DMS79 (cell line): ENCODE measurements at places on chromosomes 2 and 18.

DNA sequence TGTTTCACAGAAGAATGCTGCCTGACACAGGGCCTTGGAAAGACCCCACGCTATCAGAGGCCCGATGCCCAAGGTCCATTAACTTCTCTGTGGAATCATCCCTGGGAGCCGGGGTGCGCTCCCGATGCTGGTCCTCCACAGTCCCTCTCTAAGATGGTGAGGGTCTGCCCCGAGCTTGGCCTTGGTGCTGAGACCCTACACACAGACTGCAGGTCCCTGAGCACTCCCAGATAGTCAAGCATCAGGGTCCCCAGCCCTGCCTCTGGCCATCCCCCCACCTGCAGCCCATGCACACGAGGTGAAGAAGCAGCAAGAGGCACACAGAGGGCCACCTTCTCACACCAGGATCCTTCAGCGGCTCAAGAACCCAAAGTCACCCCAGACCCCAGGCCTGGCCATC is 263.3 kb downstream of the MYCN start:
- no peak for DNase-seq

- no peak for DNase-seq
Measured at GRCh38 chr2:84875213-84875560, 5.7 kb downstream of the TRABD2A start.

- DNase-seq, result no peak
Measured at GRCh38 chr18:10895976-10896375, 253.4 kb downstream of the PIEZO2 start.

- DNase-seq, result peak; percentile 5
Measured at GRCh38 chr18:6521803-6522418, 107.2 kb upstream of the L3MBTL4 start.

DNA sequence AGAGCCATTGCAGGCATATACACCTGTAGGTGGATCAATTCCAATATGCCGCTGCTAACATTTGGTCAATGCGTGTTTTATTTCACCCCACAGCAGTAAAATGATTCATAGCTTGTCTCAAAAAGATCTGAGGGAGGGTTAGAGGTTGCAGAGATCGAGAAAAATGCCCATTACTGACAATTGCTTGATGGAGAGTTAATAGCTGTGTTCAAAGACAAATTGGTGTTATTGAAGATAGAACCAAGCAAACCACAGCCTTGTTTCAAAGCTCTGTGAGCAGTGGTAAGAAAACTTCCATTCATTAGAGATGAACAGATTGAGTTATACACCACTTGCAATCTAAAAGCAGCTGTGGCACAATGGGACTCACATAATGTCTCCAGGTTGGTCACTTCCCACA is 95.4 kb downstream of the KCNE4 start:
- DNase-seq, result no peak

DNA sequence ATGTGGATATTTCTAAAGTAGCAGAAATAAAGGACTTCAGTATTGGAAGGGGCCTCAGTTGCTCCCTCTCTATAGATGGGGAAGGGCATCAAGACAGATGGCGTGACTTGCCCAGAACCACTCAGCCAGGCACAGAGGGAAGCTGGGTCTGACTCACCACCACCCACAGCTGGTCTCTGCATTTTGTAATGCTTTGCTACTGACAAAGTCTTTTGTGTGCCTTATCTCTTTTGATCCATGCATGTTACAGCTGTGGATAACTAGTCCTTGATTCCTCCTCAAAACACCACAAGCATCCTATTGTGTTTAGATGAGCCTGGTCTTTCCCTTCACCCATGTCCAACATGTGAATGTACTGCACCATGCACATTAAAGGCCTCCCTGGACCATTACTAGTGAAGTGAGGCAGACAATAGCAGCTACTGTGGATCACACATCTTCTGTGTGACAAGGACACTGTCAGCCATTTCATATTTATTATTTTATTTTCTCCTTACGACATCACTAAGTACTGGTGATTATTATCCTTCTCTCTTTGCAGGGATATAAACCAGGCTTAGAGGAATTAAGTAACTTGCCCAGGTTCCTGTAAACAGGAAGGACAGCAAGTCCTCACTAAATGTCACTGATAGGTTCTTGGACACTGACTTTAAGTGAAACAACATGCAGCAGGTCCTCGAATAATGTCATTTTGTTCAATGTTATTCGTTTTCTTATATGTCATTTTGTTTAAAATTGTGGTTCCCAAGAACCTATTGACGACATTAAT is 29.6 kb upstream of the IL37 start:
- DNase-seq, result no peak

DNA sequence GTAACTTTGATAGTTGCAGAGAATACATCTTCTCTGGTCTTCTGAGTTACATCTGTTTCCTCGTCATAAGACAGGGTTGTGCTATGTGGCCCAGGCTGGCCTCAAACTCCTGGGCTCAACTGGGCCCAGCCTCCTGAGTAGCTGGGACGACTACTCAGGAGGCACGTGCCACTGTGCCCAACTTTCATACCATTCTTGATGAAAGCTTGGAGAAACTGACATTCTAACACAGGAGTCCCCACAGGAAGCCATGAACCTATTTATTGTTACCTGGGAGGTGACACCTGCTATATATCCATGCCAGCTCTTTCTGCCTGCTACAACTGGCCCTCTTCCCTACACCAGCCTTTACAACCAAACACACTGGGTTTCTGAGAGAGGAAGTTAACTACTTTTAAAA is 19.1 kb downstream of the EIF2AK3 start:
- no peak for DNase-seq

DNA sequence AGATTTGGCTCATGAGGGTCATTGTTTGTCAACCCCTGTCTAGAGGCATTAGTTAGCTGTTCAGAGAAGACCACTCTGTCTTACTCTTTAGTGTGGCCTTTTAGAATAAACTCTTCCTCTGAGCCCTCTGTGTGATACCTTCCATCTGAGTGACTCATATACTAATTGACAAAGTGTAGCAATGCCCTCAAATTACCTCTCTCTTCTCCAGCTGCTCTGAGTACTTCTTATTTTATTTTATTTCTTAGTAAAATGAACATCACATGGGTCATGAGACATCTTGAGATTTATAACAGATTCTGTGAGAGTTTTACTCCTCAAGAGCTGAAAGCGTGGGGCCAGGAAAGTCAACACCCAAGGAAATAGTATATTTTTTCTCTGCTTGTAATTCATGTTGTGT is 67.4 kb downstream of the KCTD18 start:
- peak; percentile 80 for DNase-seq

GRCh38 chr2:146128216-146128615 is 1608.3 kb upstream of the ZEB2 start:
- DNase-seq, result no peak

DNA sequence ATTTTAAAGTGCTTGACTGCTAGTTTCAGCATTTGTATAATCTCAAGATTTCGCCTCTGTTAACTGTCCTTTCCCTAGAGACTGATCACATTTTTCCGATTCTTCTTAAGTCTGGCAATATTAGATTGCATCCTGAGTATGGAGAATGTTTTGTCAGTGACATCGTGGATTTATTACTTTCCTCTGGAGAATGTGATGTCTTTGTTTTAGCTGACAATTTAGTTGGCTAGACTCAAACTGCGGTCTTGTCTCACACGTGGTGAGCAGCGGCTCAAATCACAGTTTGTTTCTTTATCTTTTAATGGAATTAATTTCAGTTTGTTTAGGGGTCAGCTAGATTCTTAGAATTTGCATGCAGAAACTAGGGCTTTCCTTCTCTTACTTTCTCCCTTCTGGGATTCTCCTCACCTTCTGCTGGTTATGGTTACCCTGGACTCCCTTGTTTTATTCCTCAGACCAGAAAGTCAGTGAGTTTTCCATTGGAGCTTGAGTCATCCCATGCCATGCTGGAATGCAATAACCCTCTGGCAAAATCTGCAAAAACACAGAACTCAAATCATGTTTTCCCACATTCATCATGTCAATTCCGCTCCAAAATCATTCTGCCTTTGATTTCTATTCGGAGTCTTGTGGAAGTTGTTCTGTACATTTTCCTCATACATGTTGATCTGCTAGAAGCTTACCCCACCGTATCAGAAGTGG is 327.2 kb upstream of the TRIB2 start:
- DNase-seq, result no peak

DNA sequence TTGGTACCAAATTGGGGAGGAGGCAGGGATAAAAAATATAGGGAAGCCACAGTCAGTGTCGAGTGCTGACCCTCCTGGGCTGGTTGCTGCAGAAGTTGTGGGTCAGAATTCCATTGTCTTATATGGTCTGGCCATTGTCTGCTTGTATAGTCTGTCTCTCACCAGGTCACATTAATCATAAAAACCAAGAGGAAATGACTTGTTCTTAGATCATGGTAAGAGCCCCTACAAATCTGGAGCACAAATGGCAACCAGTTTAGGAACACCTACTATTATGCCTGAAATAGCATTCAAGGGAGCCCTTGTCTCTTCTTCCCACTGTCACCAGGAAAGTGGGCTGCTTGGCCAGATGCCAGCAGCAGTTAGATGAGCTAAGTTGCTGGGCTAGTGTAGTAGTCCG is 119.7 kb upstream of the RMP24 start:
- no peak for DNase-seq

DNA sequence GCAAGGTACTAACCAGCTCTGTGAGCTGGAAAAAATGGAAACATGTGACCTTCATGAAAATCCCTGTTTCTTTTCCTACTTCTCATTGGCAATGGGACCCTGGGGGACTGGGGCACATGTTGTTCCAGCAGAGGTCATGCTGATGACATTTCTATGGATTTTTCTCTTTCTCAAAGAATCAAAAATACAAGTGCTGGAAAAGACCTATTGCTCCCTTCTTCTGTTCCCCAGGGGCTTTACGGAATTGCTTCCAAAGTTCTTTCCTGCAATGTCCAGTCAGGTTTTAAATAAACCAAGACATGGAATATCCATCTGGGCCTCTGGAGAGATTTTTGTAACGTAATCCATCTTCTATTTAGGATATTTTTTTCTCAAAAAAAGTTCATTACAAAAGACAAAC is 1006.1 kb upstream of the CELF4 start:
- no peak for DNase-seq

DNA sequence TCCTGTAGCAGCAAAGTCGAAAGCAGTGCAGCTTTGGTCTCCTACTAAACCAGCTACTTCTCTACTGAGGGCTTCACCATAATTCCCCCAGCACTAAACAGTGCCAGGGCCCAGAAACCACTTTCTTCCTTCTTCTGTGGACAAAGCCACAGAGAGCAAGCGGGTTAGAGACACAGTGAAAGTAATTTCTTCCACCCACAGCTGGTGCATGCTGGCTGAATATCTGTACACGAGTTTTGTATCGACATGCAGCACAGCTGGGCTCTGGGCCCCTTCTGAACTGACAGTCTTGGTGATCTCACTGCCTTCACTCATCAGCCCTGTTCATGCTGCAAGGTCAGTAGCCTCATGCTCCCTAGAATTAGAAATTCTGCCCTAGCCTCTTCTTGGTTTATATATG is 74.0 kb upstream of the SULT1C3 start:
- DNase-seq, result no peak

DNA sequence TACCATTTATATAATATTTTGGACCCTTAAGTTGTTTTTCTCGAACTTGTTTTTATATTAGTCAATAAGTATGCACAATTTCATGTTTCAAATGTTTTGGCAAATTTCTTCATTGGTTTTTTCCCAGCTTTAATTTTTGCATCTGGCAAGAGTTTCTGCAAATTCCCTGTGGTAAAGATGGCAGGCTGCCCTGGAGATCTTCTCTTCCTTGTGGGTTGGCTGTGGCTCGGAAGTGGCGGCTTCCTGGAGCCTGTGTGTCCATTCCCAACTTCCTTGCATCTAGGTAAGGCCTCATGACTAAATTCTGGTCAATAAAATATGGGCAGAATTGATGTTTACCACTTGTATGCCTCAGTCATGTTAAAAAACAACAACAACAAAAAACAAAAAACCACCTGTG is 818.6 kb downstream of the EPHA4 start:
- no peak for DNase-seq

DNA sequence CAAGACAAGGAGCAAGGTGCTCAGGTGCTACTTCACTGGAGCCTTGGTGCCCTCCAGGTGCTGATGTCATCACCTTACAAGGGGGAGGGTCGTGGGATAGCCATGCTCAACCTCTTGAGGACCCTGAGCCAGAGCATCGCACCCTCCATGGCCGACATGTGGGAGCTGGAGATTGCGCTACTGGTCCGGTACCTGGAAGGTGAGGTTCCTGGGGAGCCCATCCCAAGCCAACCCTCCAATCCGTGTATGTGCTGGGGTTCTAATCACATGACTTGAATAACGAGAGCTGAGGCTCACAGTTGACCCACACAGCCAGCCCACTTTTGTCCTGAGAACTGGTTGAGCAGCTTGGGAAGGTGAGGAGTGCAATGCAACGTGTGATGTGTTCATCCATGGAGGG is 25.9 kb downstream of the MROH2A start:
- DNase-seq, result no peak

DNA sequence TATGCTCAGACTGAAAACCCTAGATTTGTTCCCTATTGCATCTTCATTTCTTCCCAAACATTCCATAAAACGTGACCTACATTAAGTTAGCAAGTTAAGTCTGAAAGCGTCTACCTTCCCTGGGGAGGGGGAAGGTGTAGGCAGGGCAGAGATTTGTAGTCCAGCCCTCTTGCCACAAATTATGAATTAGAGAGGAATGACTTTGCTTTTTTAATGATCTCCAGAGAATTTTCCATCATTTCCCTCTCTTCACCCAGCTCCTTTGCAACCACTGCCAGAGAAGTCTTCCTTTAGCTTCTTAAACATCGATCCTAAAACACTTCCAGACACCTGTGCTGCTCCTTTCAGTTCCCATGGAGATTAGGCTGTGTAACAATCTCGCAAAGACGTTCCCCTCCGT is 1.2 kb downstream of the C2orf76 start:
- no peak for DNase-seq

DNA sequence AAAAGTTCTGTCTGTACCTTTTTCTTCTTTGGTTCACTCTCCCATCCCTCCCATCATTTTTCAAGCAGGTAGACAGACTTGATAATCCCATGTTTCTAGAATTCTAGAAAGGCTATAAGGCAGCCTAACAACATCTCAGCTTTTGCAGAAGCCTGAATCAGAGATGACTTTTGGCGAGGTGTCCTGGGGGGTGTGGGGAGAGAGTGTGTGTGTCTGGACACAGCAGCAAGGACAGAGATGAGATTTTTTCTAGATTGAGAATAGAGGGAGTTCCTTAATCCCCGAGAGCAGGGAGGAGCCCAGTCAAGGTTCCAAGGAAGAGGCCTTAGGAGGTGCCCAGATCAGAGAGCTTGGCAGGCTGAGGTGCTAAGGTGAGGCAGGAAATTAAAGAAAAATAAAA is 22.0 kb upstream of the LAPTM4A start:
- DNase-seq, result no peak

- DNase-seq, result no peak
Measured at GRCh38 chr18:76821875-76822505, 367 bp upstream of the ZNF236 start.

DNA sequence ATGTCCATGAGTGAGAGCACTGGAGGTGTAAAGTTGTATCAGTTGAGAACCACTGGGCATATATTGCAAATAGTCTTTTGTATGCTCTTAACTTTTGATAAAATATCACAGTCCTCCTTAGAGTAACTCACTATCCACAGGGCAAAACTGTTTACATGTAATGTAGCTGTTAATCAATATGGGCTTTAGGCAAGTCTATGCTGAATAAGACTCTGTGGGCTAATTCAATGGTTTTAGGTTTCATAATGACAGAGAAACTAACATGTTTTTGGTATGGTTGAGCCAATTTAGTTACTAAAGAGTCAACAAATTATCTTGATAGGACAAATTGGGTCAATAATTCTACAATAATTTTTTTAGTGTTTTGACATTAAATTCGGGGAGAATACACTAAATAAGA is 1134.9 kb upstream of the FAM98A start:
- no peak for DNase-seq
